ENCODE measurements at places on chromosomes 3 and 15.

GRCh38 chr15:69037977-69038376, 23.5 kb downstream of the NOX5 start:
- DNase-seq = no peak

- DNase-seq = no peak
Measured at GRCh38 chr3:143002727-143003126, 1.4 kb downstream of the U2SURP start.

GRCh38 chr3:24145981-24146822, 201.1 kb downstream of the NR1D2 start:
- DNase-seq = peak; percentile 90

GRCh38 chr3:58471025-58471887, 20.6 kb upstream of the KCTD6 start:
- peak; percentile 83 for DNase-seq

- DNase-seq = no peak
Measured at GRCh38 chr3:130516645-130517512, at the start of gene COL6A6. Gene COL6A6 (plus strand): TSS chr3:130517177. CDS start chr3:130560365, 43,188 bp downstream.

DNA sequence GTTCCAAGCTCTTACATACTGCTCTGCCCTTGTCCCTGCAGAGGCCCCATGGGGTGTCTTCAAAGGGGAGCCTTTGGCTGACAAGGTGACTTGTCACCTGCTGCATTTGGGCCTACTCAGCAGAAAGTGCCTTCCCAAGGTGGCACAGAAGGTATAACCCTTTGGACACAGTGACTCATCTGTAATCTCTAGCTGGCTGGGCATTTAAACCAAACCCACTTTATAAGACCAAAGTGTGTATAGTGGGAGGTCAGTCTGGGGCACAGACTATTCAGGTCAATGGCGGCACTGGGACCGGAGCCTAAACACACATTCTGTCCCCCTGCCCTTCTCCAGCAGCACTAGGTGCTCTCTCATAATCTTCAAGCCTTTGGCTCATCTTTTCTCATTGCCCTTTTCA, 35.1 kb downstream of the GJD2 start:
- DNase-seq = no peak

Measured in IMR-90 (cell line).